ENCODE measurements at places on chromosomes 2 and 18. TPM values are rescaled to one million over a fixed set of nuclear protein-coding genes. Genes with fewer than 3 reads are reported as not detected.

The DSEL gene
- total RNA-seq: 6.2 TPM

- DNase-seq: no peak
Measured at GRCh38 chr2:187552381-187552780, 1.9 kb downstream of the TFPI start.

GRCh38 chr2:190535586-190535985, 1.1 kb upstream of the NEMP2 start:
- DNase-seq: no peak

DNA sequence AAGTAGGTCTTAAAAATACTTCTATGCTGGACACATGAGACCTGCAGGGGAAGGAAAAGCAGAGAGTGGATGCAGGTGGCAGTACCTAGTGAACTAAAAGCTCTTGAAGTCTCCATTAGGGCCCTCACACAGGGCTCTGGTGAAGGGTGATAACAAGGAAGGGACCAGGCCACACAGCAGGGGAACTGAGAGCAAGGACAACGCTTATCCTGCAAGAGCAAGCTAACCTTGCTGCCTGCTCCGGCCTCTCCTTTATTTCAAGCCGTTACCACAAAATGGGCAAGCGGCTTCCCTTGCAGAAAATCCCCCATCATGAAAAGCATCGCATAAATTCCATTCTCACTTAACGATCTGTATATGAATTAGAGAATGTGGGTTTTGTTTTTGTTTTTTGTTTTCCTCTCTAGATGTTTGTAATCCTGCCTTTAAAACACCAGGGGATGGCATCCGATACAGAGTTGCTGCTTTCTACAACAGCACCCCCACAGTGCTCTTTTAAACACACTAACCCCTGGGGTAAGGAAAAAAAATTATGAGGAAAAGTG, 64.5 kb downstream of the CACNB4 start:
- no peak for DNase-seq

GRCh38 chr18:38644875-38645641, 1079.5 kb upstream of the CELF4 start:
- DNase-seq: no peak

All from MG63 (cell line).